SK-N-SH treated with all-trans-retinoic acid at 6 μM for 48 hours (cell line): ENCODE measurements at places on chromosomes 1 and 21.

- no peak for ATAC-seq
Measured at GRCh38 chr1:6090996-6091822, 45.5 kb downstream of the KCNAB2 start.

- no peak for ATAC-seq
Measured at GRCh38 chr1:55957276-55957675, 622.1 kb downstream of the PLPP3 start.

DNA sequence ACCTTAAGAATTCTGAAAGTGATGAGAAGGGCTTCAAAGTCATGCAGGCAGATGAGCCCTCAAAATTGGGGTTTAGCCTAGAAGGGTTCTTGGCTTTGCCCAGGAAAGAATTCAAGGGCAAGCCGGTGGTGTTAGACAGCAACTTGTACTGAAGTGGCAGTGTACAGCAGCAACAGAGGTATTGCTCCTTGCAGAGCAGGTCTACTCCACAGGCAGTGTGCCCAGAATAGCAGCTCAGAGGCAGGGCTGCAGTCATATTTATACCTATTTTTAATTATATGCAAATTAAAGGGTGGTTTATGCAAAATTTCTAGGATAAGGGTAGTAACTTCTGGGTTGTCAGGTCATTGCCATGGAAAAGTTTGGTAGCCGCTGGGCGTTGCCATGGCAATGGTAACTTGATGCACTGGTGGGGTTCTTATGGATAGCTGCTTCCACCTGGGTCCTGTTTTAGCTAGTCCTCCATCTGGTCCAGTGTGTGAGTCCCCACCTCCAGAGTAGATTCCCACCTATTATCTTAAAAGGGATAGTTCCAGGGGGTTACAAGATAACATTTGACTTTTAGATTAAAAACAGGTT, 57.9 kb upstream of the CR2 start:
- no peak for ATAC-seq

DNA sequence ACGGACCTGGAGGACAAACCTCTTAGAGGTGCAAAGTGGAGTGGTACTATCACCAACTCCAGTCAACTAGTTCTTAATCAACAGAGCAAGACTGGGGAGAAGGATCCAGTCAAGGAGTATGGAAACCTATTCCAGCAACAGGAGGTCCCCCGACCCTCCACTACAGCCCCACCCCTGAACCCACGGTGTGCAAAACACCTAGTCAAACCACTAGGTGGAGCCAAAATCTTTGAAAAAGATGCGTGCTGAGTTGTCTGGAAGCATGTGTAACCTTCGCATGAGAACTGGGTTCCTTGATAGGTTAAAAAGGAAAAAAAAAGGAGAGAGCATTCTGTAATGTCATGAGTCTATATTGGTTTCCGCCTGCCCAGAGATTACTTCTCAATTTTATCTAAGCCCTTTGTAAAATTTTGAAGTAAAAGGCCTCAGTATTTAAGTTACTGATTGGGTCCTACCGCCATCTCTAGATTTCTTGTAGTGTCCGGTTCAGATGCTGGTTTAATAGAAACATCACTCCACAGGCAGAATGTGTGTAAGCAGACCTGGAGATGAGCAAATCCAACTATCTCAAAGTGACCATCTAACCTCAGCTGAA, 81.9 kb upstream of the HAO2 start:
- peak; percentile 98 for ATAC-seq

- ATAC-seq, result no peak
Measured at GRCh38 chr21:27036736-27037301, 69.9 kb upstream of the ADAMTS5 start.

GRCh38 chr1:20885121-20885520, 98.0 kb upstream of the HP1BP3 start:
- peak; percentile 62 for ATAC-seq

GRCh38 chr1:170326186-170326585, 180.4 kb downstream of the NTMT2 start:
- no peak for ATAC-seq
